ENCODE measurements at places on chromosomes 3 and 15. TPM values are rescaled to one million over a fixed set of nuclear protein-coding genes. Genes with fewer than 3 reads are reported as not detected.

OIP5 gene
- not detected for total RNA-seq

GRCh38 chr3:167300207-167300606 is 79.9 kb downstream of the ZBBX start:
- DNase-seq: no peak

DAZL gene
- not detected for total RNA-seq

PRR20G gene
- not detected for total RNA-seq

GRCh38 chr15:33460166-33460805 is 149.5 kb downstream of the RYR3 start:
- no peak for DNase-seq

GRCh38 chr3:72754582-72754981 is 93.7 kb downstream of the SHQ1 start:
- no peak for DNase-seq

DNA sequence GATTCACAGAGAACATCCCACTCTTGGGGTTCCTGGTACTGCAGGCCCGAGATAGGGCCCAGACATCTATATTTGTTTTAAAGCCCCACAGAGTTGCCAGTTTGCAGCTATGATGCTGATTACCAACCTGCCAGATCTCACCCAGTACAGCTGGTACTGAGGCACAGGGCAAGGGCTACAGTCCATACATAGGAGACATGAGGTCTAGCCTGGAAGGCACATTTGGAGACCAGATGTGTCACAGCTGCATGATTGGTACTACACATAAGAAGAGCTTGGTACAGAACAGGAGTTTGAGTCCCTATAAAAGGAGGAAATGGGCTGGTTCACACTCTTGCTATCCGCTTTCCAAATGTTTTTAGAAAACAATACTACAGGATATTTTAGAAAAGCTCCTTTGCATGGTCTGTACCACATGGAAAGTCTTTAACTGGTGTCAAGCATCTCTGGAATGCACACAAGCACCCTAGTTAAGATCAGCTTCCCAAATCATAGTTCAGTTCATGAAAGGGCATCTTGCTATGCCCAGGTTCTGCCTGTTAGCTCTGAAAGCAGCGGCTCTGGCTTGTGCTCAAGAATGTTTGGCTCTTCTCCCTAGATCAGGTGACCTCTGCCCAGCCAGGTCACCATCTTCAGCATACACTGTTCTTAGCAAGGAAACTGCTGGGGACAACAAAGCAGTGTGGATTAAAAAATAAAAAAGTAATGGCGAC is 20.6 kb downstream of the MTMR14 start:
- no peak for DNase-seq

DNA sequence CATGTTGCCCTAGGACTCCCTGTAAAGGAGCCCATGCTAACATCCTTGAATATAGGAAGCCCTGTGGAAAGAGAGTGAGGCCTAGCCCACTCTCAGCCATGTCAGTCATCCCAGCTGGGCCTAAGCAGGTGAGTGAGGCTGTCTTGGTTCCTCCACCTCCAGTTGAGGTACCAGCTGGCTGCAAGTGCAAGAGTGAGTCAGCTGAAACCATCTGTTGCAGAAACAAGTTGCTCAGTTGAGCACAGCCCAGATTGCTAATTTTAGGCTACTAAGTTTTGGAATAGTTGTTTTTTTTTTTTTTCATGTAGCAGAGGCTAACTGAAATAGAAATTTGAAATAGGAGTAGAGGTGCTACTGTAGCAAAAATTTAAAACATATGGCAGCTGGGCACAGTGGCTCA is 43.7 kb upstream of the ADPGK start:
- no peak for DNase-seq

DNA sequence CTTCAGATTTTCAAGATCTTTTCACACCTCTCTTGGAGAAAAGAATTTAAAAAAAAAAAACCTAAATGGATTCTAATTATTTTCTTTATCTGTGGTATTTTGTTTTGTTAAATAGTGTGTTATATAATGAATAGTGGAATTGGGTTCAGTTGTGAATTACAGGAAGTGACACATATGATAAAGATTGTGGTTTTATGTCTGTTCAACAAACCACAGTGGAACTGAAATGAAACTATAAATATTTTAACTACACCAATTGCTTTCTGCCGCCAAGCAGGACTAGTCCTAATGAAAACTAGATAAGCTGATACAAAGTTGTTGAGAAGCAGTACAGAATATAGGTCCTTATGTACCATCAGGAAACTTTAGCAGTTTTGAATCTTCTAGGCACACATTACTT is 121.6 kb downstream of the UBE2E2 start:
- DNase-seq: no peak

GRCh38 chr3:154095832-154096421 is 25.3 kb upstream of the ARHGEF26 start:
- DNase-seq: no peak

CD86 gene
- total RNA-seq: 6.0 TPM

ITIH3 gene
- total RNA-seq: 14.2 TPM

PLA2G4F gene
- 0.27 TPM for total RNA-seq

RGMA gene
- 22.1 TPM for total RNA-seq

- DNase-seq: no peak
Measured at GRCh38 chr15:79086814-79087213, 3.8 kb downstream of the RASGRF1 start.

DNA sequence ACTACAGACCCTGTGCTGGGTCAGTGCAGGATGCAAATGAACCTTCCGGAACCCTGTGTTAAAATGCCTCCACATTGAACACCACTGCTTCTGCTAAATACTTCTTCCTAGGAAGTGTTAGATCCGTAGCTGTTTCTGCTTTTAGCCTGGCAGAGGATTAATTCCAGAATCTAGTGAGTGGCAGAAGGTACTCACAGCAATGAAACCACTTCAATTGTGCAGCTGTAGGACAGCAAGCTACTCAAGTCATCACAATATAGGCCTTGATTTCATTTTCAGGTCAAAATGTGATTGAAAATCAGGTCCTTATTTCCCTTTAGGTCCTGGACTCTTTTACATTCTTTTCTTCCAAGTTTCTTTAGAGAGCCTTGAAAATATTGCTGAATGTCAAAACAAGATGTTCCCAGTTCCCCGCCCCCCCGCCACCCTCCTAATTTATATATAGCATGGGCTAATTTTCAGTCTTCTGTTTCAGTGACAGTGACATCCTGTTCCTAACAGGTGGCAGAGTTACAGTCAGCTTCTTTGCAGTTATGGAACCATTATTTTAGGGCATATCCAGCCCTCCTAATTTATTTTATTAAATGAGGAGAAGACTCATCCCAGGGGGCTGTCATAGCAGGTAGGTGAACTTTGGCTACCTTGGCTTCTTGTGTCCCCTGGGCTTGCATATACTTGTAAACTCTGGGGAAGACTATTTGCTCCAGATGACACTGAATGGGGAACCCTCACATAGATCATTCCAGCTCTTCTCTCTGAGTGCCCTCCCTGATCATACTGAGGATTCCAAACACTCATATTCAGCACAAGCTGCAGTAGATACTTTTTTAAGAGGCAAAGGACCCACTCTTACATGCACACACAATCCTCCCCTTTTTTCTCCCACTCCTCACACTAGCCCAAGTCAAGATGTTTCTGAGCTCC is 28.0 kb upstream of the ARNT2 start:
- DNase-seq: no peak

PFKFB4 gene
- total RNA-seq: 8.5 TPM

GRCh38 chr15:52005748-52006701 is 13.0 kb upstream of the MAPK6 start:
- no peak for DNase-seq

All from thoracic aorta (tissue), 2 donors.